Left renal cortex interstitium (tissue), 4 donors: ENCODE measurements at places on chromosomes 12 and 14. TPM values are rescaled to one million over a fixed set of nuclear protein-coding genes. Genes with fewer than 3 reads are reported as not detected.

DNA sequence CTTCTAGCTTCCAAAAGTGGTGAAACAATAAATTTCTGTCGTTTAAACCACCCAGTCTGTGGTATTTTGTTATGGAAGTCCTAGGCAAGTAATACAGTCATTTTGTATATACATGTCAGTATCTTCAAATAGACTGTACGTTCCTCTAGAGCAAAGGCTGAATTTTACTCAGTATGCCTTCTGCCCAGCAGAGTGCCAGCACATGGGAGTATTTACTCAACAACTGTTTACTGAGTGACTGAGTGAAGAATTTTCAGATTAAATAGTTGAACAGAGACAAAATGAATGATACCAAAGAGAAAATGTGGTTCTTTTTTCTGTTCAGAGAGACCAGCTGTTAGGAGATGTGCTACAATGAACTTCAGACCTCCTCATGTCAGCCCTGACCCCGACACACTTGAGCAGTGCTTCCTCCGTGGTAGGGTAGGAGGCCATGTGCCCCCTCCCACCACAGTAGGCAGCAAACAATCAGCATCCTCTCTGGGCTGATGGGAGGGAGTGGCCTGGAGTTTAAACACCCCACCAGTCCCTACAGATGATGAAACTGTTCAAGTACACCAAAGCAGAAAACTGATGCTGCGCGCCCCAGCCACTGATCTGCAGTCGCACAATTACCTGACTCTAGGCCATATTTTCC is 21.7 kb downstream of the BMP4 start:
- DNase-seq: no peak

GRCh38 chr12:129696926-129697325 is 206.9 kb downstream of the TMEM132D start:
- no peak for DNase-seq

DNA sequence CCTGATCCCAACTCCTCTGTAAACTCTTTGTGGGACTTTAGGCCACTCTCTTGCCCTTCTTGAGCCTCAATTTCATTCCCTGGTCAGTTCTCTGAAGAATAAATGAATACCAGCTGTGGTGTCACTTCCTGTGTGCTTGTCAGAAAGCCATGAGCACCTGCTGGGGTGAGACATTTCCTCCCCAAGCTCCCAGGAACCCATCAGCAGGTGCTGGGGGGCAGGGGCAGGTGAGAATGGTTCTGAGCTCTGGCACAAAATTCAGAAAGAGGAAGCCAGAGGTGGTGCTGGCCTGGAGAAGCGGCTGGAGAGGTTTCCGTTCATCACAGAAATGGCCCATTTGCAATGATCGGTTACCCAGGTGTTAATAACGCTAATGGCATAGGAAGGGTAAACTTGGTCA is 14.9 kb downstream of the LHX5 start:
- DNase-seq: no peak

DNA sequence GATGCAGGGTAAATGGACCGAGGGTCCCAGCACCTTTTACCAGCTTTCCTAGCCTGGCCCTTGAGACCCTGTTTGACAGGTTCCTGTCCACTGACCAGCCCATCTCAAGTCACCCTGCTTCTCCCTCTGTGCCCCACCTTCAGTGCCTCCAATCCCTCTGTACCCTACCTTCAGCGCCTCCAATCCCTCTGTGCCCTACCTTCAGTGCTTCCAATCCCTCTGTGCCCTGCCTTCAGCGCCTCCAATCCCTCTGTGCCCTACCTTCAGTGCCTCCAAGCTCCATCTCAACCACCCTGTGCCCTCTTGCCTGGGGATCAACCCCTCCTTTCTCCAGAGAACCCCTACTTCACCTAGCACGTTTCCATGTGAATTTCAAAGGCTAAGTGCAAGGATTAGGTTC is 54.3 kb downstream of the ZFP36L1 start:
- no peak for DNase-seq

DNA sequence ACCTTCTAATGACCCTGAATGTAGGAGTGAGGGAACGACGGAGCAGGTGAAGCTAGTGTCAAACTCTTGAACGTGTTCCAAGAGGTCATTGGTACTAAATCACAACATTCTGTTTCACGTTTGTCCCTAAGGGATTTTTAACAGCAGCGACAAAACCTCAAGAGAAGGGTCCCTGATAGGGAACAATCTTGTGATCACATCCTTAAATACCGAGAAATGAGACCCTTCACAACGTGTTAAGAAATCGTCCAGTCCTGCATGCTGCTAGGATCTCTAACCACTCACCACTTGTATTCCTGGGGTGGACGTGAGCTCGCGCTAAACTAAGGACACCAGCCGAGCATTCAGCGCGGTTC is 134.1 kb upstream of the KRAS start:
- DNase-seq: no peak

DNA sequence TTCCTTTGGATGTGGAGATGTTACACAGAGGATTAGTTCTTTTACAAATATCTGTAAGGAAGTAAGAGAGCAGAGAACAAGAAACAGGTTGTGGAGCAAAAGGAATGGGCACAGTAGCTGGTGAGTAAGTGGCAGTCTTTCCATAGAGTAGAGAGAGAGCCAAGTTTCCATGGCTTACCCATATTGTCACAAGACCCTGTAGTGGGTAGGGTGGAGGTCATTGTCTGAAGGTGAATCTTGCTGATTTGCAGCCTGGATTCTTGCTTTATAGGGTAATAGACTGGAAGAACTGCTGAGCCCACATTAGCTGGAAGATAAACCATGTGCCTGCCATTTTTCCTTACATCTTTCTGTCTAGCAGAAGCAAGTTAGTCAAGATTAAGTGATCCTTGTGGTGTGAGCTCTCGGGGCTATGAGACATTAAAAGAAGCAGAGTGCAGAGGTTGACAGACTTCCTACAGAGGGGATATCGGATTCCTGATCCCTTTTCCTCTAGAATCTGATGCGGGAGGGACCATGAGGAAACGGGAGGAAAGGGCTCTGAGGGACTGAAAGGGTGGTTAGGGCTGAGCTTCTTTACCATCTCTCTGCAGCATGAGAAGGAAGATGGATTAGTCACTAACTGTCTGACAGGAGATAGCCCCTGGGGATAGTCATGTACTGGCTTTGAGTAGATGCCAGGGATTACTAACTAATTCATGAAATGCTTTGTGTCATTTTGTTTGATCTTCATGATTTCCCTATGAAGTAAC is 44.0 kb upstream of the LRTM2 start:
- no peak for DNase-seq

GALNT16 gene
- polyA plus RNA-seq: 2.3 TPM

SNW1 gene
- 78.2 TPM for polyA plus RNA-seq

EGLN3 gene
- 13.0 TPM for polyA plus RNA-seq
